Activated CD8-positive, alpha-beta memory T cell treated with anti-CD3 and anti-CD28 coated beads for 4 hours (primary cell): ENCODE measurements at places on chromosomes 6 and 20.

DNA sequence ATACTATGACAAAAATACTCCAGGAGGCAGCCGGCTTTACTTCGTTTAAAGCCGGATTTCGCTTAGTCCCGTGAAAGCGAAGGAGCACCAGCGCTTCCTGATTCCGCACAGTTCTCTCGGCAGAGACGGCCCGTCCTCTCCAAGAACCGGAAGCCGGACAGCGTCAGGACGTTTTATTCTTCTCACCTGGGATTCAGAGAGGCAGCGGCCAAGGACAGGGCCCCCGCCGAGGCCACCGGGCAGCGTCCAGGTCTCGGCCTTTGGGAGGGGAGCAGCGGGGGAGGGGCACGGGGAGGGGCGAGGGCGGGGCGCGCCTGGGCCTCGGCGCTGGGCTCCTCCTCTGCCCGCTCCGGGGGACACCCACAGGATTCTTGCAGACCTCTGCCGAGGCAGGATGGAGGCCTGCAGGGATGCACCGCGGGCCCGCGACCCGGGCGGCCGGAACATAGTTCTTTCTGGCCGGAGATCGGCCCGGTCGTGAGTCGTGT, 2.8 kb upstream of the DIDO1 start:
- DNase-seq, result peak; percentile 38

GRCh38 chr6:125812394-125813292, 21.9 kb downstream of the NCOA7 start:
- no peak for DNase-seq

- no peak for DNase-seq
Measured at GRCh38 chr20:51411870-51412269, 130.6 kb downstream of the NFATC2 start.

DNA sequence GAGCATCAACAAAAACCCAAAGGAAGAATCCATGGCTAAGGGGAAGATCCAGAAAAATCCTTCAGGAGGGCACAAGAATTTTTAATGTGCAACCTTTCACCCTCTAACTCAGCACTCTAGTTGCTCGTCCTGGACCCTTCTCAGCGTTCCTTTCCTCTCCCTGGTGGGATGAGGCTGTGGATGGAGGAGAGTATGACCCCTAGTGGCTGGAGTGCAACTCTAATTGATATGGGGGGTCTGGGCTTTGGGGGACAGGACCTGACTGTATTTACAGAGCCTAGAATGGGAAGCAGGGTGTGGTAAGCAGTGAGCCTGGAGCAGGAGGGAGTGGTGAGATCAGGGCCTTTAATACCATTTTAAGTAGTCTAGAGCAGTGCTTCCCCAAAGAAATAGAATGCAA, 83.9 kb upstream of the CEP85L start:
- no peak for DNase-seq

DNA sequence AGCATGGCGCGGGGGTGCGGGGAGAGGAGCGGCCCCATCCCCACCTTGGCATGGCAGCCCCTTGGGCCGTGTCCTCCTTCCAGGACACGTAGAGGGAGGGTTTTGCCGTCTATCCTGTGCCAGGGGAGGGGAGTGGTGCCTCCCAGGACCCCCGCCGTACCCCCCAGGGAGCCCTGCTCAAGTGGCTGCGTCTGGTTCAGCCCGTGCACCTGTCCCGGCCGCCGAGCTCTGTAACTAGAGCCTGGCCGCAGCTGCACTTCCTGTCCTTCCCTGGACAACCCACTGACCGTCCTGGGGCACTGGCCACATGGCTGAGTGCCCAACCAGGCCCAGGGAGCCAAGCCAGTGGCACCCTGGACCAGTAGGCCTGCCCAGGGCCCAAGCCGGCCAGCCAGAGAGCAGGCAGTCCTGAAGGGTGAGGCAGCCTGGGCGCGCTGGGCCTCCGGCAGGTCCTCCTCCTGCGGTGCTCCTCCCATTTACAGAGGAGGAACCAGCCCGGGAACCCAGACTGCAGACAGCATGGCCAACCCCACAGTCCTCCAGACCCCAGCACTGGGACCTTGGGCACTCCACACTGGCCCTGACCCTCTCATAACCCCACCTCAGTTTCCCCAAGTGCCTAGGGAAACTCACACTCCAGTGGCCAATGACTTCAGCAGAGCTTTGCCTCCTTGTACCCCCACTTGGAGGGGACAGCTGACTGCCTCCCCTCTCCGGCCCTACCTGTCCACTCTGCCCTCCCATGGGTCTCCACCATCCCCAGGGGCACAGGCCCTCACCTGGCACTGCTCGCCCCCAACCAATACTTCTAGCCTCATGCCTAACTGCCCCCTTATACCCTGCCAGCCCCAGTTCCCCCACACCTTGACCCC, 8.7 kb downstream of the LAMA5 start:
- DNase-seq, result no peak

GRCh38 chr6:155301867-155302266, 12.4 kb downstream of the TFB1M start:
- DNase-seq, result no peak

DNA sequence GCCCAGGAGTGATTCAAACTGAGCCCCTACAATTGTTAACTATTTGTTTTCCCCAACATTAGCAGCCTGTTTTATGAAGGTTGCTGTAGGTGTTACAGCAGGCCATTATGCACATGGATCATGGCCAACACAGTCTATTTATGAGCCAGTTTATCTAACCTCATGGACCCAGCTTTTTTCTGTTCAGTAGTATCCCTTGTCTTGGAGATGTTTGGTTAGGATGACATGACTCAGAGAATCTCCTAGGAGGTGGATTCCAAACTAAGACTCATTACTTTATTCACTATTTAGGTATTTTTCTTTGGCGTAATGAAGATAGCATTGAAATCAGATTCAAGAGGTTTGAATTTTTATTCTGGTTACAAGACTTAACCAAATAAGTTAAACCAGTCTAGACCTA, 62.8 kb upstream of the TFB1M start:
- DNase-seq, result no peak

- DNase-seq, result no peak
Measured at GRCh38 chr6:135493218-135493961, 4.2 kb downstream of the AHI1 start.

- no peak for DNase-seq
Measured at GRCh38 chr6:43492673-43493072, 15.3 kb downstream of the TJAP1 start.

DNA sequence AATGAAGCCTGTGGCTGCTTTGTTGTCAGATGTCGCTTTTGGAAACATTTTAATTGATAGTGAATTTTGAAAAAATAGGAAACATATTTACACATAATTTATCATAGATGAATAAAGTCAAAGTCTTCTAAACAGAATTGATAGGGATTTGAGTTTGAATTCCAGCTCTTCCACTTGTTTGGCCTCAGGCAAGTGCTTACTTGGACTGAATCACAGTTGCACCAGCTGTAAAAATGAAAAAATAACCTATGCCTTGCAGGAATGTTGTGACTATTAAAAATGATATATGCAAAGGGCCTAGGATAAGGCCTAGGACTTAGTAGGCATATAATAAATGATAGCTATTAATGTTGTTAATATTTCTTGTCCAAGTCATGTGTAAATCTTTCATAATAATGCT, 618.5 kb upstream of the MMS22L start:
- no peak for DNase-seq

DNA sequence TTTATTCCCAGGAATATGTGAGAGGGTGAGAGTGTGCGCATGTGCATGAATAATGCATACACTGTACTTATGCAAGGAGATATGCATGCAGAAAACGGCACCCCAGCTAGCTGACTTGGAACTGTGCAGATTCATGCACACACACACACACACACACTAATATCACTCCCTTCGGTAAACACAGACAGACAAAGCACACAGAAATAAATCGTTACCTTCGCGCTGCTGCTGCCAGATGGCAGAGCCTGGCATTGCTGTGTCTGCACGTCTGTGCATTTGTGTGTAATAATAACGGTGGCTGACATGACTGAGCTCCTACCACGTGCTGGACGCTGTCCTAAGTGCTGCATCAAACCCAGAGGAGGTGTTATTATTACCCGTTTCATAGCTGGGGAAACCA, 36.8 kb downstream of the PREX1 start:
- DNase-seq, result no peak

GRCh38 chr6:81465859-81466258, 286.6 kb downstream of the TENT5A start:
- DNase-seq, result no peak

GRCh38 chr6:141202626-141203025, 930.1 kb upstream of the GJE1 start:
- no peak for DNase-seq

- no peak for DNase-seq
Measured at GRCh38 chr20:6468423-6469116, 298.9 kb upstream of the BMP2 start.

- no peak for DNase-seq
Measured at GRCh38 chr6:24876499-24877465, 59.0 kb downstream of the RIPOR2 start.

GRCh38 chr6:161683400-161683799, 409.5 kb upstream of the AGPAT4 start:
- DNase-seq, result no peak

DNA sequence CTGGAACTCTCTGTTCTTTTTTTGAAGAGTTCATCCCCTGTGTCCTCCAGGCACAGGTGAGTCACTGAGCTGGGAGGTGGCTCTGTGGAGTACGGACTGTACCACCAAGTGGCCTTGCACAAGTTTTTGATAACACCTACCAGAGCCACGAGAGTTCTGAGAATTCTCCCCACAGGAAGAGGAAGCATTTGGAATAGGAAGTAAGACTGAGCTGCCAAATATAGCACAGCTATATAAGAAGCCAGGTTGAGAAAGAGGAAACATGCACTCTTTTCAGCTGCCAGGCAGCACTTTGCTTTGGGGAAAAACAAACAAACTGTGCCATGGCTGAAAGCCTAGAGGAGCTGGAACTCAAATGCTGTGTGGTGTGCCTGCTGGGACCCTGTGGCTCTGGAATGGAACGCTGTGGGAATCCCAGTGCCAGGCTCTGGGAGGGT, 70.8 kb upstream of the RIPOR2 start:
- DNase-seq, result no peak

DNA sequence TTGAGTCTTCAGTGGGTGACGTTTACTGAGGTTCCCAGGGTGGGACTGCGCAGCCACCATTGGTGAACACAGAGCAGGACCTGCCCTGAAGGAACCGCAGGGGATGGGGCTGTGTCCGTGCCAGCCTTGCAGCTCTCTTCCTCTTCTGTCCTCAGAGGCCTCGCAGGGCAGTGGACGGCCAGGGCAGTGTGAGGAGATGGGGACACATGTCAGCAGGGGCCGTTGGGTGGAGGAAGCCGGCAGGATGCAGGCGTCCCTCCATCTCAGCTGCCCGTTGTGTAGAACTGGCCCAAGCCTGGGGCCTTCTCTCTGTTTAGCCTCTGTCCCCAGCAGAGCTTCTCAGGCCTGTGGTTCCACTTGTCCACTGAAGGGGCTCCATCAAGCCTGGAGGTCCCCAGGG, 53.6 kb upstream of the SMOC2 start:
- DNase-seq, result no peak
